ENCODE measurements at places on chromosomes 3 and 15. TPM values are rescaled to one million over a fixed set of nuclear protein-coding genes. Genes with fewer than 3 reads are reported as not detected.

MINAR1 gene
- total RNA-seq, result 1.9 TPM

ASB14 gene
- not detected for total RNA-seq

STAB1 gene
- total RNA-seq, result 0.44 TPM

RRP9 gene
- 71.3 TPM for total RNA-seq

BSN gene
- 1.5 TPM for total RNA-seq

ARGFX gene
- total RNA-seq, result not detected

TIMP4 gene
- not detected for total RNA-seq

ARID3B gene
- 8.1 TPM for total RNA-seq

CNTN4 gene
- not detected for total RNA-seq

XCR1 gene
- total RNA-seq, result not detected

KNSTRN gene
- 84.1 TPM for total RNA-seq

CCDC174 gene
- 15.6 TPM for total RNA-seq

SV2B gene
- not detected for total RNA-seq

ISLR2 gene
- total RNA-seq, result 0.05 TPM

GOLGA8J gene
- total RNA-seq, result not detected

ARRDC4 gene
- 19.6 TPM for total RNA-seq

ANKUB1 gene
- not detected for total RNA-seq

AGBL1 gene
- total RNA-seq, result not detected

VPS8 gene
- total RNA-seq, result 37.6 TPM

SMC4 gene
- total RNA-seq, result 123 TPM

GTPBP8 gene
- 16.4 TPM for total RNA-seq

ARHGAP31 gene
- total RNA-seq, result 0.93 TPM

GPD1L gene
- total RNA-seq, result 21.9 TPM
